ENCODE measurements at places on chromosomes 5 and 9.

GRCh38 chr9:92138157-92138959, 23.1 kb upstream of the SPTLC1 start:
- peak; percentile 71 for DNase-seq

- DNase-seq: no peak
Measured at GRCh38 chr9:9846557-9846956, 766.2 kb downstream of the PTPRD start.

- DNase-seq: no peak
Measured at GRCh38 chr9:105258225-105258737, 13.8 kb downstream of the SLC44A1 start.

- no peak for DNase-seq
Measured at GRCh38 chr5:17289681-17290539, 72.5 kb downstream of the BASP1 start.

GRCh38 chr5:143554187-143554717, 150.8 kb upstream of the NR3C1 start:
- DNase-seq: peak; percentile 99

GRCh38 chr9:15243081-15243480, 63.9 kb downstream of the TTC39B start:
- no peak for DNase-seq

GRCh38 chr5:122458278-122458872, 146.3 kb downstream of the SNCAIP start:
- DNase-seq: peak; percentile 45

- DNase-seq: peak; percentile 85
Measured at GRCh38 chr9:98796364-98797101, at the start of gene ANKS6. TSS of gene ANKS6 (minus strand) at chr9:98796555. CDS start at chr9:98796491, 64 bp downstream.

DNA sequence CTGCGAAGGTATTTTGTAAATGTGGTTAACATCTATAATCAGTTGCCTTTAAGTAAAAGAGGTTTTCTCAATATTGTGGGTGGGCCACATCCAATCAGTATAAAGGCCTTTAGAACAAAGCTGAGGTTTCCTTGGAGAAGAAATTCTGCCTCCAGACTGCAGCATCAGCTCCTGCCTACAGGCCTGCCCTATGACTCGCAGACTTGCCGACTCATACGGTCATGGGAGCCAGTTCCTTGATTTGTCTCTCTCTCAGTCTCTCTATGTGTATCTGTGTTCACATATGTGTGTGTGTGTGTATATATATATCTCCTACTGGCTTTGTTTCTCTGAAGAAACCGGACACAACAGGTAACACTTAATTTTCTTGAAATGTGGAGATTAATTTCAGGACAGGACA, 45.3 kb downstream of the SLC36A1 start:
- peak; percentile 72 for DNase-seq

DNA sequence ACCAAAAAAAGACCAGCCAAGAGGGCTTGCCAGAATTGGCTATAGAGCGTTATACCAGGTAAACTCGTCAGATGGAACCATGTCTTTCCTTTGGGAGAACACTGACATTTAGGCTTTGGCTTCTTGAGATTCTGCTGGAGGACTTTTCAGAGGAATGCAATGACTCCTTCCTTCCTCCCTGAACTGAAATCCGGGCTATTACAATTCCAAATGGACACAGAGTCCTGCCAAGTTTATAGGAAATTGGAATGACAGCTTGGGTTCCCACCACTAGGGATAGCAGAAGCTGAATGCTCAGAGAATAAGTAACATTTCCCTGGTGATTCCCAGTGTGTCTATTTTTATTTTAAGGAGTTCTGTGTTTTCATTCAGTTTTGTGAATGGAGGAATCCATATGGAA, 143.0 kb downstream of the FGF1 start:
- peak; percentile 36 for DNase-seq
